Peyer's patch (tissue), 4 donors: ENCODE measurements at places on chromosomes 7 and 10. TPM values are rescaled to one million over a fixed set of nuclear protein-coding genes. Genes with fewer than 3 reads are reported as not detected.

The EPO gene
- not detected for total RNA-seq

The CPA4 gene
- total RNA-seq = not detected

GRCh38 chr7:67478066-67478465, 481.4 kb downstream of the TYW1 start:
- no peak for DNase-seq

DNA sequence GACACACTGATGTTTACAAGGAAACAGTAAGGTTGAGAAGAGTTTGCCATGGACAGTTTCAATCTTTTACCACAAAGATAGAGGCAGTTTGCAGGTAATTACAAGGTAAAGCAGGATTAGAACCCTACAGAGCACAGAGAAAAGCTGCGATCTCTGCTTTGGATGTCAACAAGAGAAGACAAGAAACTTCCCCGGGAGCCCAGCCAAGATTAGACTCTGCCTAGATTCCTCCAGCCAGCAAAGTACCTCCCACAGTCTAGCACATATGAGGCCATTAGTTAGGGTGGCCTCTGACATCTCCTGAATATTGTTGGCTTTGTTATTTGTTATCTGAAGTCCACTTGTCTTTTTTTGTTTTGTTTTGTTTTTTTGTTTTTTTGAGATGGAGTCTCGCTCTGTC, 178.1 kb downstream of the CALN1 start:
- DNase-seq = no peak

DNA sequence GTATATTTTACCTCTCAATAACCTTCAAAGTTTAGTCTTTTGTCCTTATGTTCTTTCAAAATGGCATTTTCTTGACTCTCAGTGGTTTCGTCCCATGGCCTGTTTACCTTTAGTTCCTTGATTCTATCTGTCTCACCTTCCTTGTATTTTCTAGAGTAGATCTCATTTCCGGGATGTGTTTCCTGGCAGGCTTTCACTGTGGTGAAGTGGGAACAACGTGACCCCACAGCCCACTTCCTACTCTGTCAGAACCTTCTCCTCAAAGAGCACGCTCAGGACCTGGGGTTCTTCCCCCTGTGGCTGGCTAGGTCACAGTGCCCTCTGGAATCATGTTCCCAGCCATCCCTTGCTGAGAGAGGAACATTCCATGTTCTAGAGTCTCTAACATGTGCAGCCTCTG, 129.9 kb upstream of the ZNF32 start:
- DNase-seq = no peak
